ENCODE measurements at places on chromosomes 3 and 15.

GRCh38 chr3:99873269-99874102 is 55.8 kb downstream of the CMSS1 start:
- DNase-seq: no peak

- DNase-seq: no peak
Observed at GRCh38 chr3:19901337-19901736, 32.7 kb downstream of the EFHB start.

DNA sequence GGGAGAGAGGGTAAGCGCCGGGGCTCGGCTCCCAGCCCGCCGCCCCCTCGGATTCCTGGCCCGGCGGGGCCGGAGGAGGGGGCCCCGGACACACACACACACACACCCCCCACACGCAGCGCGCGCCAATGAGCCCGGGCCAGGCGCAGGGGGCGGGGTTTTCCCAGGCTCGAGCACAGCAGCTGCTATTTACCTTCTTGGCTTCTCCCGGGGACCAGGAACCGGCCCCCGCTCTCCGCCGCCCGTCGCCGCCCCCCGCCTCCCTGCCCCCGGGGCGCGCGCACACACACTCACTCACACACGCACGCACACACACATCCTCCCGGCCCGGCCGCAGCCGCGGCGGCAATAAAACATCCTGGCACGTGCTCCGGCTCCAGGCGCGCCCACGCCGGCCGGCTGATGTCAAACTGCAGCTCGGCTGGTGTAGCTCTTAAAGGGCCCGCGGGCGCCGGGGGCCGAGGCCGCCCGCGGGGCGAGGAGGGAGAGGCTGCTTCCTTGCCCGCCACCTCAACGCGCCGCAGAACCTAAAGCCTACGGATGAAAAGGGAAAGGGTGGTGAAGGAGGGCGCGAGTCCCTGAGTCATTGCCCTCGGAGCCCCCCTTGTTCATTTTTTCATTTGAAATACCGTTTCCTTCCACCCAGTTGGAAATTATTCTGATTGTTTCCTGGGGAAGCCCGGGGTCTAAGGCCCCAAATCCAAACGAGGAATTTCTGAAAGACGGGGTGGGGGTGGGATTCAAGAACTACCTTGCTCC is 1.0 kb upstream of the HES1 start:
- DNase-seq: peak; percentile 82

GRCh38 chr3:124385996-124386395 is 344.3 kb upstream of the UMPS start:
- DNase-seq: no peak

DNA sequence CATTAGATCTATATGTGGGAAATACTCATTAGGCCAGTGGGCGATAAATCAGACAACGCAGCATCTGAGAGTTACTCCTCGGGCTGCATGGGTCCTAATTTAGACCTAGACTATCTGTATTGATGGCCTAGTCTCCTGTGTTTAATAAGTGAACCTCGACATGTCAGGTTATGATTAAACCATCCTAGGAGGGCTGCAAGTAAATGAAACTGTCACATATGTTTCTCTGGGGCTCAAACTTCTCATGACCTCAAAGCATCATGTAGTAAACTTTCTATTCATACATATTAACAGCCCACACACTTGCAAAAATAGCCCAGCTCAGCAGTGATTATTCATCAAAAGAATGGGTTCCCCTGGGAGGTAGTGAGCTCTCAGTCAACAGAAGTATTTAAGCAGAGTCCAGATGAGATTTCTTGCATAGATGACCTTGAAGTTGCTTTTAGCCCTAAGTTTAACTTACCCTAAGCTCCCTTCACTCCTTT is 51.6 kb downstream of the RAB11A start:
- no peak for DNase-seq

GRCh38 chr15:69590932-69591524 is 138.4 kb downstream of the RPLP1 start:
- DNase-seq: no peak

GRCh38 chr3:5194801-5195509 is 7.4 kb downstream of the EDEM1 start:
- peak; percentile 67 for DNase-seq

- DNase-seq: peak; percentile 61
Observed at GRCh38 chr3:48232734-48233133, 8.2 kb upstream of the ZNF589 start.

All from CD4-positive, alpha-beta T cell treated with Interleukin-10 for 1 hour (primary cell).